ENCODE measurements at places on chromosomes 6 and 20.

GRCh38 chr20:10632721-10633509, 40.9 kb downstream of the JAG1 start:
- no peak for DNase-seq

DNA sequence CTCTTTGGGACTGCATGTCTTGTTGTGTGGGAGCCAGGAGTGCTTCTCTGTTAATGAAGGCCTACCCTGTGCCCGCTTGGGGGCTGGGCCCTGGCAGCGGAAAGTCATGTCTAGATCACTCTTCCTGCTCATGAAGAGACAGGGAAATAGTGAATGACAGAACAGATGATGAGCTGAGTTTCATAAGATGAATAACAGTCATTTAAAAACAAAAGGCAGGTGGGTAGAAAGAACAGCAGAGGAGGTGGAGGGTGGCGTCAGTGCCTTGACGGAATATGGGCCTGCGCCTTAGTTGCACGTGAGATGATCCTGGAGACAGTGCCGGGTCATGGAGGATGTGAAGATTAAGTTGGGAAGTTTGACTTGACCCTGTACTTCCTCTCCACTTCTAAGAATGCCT, 85.5 kb downstream of the ARID1B start:
- DNase-seq: no peak

GRCh38 chr6:67935976-67936477, 699.1 kb upstream of the ADGRB3 start:
- DNase-seq: no peak

DNA sequence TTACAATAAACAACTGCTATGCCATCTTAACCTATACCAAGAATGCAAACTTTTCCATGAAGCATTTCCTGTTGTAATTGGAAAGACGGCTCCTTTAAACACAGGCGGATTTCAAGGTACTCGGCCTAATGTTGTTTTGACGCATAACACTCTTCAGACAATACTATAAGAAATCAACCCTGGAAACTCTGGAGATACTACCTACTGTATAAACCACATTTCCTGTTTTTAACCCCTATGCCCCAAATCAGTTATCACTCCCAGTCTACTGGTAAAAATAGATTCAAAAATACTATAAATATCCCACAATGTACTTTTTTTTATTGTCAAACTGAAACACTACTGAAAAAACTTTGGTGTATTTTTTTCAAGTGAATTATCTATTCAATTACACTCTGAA, 118.1 kb downstream of the IRF4 start:
- DNase-seq: no peak

DNA sequence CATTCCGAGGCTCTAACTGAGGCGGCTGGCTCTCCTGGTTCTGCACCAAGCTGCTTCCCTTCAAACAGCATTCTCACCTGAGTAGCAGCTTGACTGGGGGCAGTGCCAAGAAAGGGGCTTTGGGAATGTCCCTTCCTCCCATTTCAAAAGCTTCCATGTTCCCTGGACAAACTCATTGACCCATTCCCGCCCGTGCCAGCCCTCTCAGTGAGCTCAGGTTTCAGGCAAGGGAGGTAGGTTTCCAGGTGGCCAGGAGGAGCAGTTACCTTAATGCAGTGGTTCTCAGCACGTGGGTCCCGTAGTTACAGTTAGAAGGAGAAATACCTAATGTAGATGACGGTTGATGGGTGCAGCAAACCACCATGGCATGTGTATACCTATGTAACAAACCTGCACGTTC, 135.2 kb downstream of the ELOVL4 start:
- DNase-seq: no peak

- DNase-seq: no peak
Measured at GRCh38 chr6:52390361-52390727, 28.4 kb downstream of the PAQR8 start.

- DNase-seq: no peak
Measured at GRCh38 chr6:24576447-24576846, 69.5 kb downstream of the KIAA0319 start.

GRCh38 chr20:9258901-9259300, 190.0 kb downstream of the PLCB4 start:
- no peak for DNase-seq

DNA sequence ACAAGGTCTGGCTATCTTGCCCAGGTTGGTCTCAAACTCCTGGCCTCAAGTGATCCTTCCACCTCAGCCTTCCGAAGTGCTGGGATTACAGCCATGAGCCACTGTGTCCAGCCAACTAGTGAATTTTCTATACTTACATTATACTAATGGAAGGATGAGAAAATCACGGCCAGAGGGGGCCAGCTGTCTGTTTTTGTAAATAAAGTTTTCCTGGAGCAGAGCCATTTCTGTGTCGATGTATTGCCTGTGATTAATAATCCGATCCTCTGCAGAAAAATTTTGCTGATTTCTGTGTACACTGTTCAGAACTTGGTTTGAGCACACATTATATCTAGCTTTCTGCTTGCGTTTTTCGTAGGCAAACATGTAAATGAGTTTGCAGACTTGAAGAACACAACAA, 28.8 kb downstream of the PTPRT start:
- no peak for DNase-seq

DNA sequence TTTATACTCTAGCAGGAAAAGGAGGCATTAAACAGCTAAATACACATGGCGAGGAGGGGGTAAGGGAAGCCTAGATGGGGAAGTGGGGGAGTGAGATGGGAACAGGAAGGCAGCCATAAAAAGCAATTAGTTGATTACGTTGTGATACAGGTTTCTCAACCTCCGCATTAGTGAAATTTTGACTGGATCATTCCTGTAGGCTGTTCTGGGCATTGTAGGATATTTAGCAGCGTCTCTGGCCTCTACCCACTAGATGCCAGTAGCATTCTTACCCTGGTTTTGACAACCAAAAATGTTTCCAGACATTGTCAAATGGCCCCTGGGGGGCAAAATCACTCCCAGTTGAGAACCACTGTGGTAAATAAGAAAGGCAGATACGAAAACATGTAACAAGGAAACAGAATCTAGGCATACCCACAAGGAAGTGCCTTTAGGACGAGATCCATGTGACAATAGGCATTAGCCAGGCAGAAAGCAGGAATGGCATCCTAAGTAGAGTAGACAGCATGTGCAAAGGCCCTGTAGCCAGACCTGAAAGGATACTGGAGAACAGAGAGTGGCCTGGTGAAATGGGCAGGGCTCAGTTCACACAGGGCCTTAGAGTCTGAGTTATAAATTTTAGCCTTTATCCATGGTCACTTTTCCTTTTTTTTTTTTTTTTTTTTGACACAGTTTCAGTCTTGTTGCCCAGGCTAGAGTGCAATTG, 25.8 kb upstream of the PTPN1 start:
- no peak for DNase-seq

- DNase-seq: no peak
Measured at GRCh38 chr6:136921381-136921935, 643 bp upstream of the SLC35D3 start.

- DNase-seq: no peak
Measured at GRCh38 chr20:53387983-53388675, 205.5 kb downstream of the ZNF217 start.

DNA sequence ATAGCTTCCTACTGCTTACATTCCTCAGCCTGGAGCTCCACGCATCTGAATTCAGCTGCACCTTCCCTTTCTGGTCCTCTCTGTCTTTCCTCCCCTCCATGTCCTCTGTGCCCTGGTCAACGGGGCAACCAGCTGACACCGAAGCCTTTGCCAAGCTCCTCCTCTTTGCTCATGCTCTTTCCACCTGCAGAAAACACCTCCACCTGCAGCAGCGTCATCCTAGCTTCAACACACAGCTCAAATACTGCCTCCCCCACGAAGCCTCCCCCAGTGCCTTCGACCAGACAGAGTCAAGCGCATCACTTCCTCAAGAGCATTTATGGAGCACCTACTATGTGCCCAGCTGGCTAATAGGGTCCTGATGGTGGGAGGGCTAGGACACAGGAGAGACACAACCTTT, 9.2 kb downstream of the CDH22 start:
- DNase-seq: no peak

- DNase-seq: no peak
Measured at GRCh38 chr20:48008850-48009515, 223.7 kb upstream of the SULF2 start.

- no peak for DNase-seq
Measured at GRCh38 chr20:24017458-24017755, 28.8 kb upstream of the GGTLC1 start.

GRCh38 chr6:135496800-135497411, 634 bp downstream of the AHI1 start:
- DNase-seq: peak; percentile 10

DNA sequence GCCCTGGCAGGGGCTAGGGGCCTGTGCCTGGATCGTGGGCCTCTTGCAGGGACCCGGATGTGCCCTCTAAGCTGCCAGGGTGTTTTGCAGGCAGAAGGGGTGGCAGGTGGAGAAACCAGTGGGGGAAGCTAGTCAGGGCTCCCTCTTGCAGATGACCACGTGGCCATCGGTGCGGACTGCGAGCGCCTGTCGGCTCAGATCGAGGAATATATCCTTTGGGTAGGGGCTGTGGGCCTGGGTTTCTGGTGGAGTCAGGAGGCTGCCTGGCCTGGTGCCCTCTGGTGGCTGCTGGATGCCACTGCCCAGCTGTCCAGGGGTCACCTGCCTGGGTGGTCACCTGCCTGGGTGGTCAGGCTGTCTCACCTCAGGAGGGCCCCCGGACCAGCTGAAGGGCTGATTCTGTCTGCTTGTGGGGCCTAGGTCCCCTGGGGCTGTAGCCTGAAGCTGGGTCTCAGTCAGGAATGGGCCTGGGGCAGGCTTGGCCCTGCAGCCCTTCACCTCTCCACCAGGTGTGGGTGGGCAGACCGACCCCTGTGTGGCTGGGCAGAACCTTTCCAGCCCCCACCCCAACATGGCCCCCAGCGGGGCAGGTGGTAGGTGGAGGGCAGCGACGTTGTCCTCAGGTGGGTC, 6.7 kb downstream of the TCEA2 start:
- DNase-seq: peak; percentile 63

DNA sequence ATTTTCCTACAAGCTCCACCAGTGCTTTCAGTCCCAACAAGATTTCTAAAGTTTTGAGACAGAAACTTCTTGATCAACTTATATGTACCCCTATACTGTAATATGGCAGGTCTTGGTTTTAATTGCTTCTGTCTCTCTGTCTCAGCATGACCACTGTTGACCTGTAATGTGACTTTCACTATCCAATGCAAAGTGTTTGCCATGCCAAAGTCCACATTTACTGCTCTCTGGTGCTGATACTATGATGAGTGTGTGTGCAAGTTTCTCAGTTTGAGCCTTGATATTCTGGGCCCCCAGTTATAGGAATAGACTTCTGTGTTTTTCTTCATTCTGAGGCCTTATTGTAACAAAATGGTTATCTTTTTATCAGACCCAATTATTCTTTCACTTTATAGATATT, 45.8 kb downstream of the OR2J2 start:
- no peak for DNase-seq

- DNase-seq: no peak
Measured at GRCh38 chr6:126145351-126145750, 159.0 kb downstream of the TRMT11 start.

GRCh38 chr20:23151885-23152284, 65.8 kb upstream of the CD93 start:
- DNase-seq: no peak

DNA sequence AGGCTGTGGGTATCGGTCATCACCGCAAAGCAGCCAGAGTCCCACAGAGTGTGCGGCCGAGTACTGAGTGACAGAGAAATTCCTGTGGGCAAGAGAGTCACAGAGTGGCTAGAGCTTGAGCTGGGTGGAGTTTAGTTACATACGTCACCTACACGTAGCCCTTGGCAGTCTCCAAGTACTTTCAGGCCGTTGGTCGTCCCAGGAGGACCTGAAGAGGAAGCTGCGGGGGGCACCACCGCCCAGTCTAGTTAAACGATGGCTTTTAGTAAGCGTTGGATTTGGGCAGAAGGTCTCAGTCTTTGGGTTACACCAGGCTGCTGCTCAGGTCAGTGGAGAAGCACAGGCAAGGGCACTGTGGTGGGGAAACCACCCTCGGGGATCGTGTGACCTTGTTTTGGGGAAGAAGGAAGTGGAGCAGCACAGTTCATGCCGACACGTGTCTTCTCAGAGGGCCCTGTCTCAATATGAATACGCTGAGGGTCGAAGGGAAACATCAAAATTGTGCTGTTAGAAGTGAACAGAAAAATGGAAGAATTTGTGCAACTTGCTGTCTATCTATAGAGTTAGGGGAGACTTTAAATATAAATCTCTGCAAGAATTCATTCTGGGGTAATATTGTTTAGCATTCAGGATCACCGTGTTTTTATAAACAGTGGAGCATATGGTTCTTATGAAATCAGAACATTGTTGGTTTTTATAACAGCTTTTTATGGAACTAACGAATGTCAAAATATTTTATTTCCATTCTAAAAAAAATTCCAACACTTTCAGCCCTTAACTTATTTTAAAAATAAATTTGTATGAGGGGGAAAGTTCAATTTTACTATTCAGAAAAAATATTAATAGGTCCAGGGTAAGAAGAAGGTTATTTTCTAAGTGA, 28.6 kb downstream of the KIF25 start:
- no peak for DNase-seq

GRCh38 chr6:100491952-100492670, 27.4 kb upstream of the SIM1 start:
- DNase-seq: no peak

GRCh38 chr6:153092082-153093013, 38.7 kb downstream of the RGS17 start:
- no peak for DNase-seq

DNA sequence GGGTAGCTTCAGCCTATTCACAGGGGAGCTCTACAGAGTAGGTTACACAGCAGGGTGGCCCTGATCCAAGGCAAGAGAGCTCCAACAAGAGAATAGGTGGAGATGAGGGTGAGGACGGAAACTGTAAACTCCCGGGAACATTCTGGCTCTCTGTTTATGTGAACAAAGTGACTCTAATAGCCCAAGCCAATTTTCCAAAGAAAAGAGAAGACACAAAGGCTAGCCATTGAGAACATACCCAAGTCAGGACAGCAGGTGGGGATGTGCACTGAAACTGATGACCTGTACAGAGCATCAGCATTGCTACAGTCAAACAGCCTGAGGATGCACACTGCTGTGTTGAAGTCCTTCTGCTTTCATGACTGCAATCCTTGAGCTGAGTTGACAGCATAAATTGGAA, 136.0 kb upstream of the TOP1 start:
- DNase-seq: no peak

GRCh38 chr6:43355862-43356590, 13.4 kb downstream of the ZNF318 start:
- DNase-seq: no peak

DNA sequence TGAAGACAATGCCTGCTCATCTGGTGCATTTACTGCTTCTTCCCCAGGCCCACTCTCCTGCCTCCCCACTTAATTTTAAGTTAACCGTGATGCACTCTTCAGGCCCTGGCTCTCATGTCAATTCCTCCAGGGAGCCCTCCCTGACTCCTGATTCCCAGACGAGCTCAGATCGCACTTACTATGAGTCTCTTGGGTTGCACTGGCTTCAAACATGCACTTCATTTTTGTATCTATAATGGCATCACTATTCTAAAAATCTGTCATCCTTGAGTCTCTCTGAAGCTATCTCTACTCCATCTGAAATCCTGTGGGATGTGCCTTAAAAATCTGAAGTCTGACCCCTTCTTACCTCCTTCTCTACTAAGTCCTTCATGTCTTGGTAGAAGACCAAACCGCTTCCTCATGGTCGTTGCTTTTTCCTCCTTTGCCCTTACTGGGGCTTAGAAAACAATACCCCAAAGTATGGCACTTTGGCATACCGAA, 24.7 kb downstream of the COX4I2 start:
- no peak for DNase-seq

GRCh38 chr6:148509119-148509799, 166.6 kb downstream of the SASH1 start:
- DNase-seq: no peak

All from cerebellum (tissue), 4 donors.